Suppressor macrophage treated with lipopolysaccharide for 4 hours (primary cell): ENCODE measurements at places on chromosomes 13 and 19.

DNA sequence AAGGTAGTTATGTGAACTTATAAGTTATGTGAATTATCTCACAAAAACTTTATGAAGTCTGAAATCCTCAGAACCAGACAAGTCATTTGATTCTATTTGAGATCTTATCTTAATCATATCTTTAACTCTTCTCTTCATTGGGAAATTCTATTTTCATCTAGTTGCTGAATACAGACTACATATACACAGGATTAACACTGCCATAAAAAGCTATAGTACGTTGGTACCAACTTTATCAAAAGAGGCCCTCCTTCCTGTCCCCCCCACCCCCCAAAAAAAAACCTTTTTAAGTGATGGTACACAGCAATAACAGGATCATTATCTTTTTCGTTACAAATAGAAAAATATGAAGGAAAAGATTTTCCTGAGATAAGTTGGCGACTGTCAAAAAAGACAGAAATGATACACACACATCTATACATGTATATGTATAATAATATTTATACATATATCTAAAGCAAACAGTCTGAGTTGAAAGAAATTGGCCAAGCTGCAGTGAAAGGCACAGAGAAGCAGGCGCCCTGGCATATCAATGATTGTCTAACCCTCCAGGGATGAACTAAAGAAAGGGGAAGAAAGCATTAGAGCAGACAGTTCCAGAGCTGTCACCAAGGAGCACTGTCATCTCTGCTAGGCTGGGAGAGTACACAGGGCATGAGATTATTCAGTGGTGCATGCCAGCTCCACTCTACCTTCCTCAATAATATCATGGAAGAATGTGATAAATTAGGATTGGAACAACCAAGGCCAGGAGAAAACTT, 116.7 kb downstream of the KLF12 start:
- no peak for DNase-seq

DNA sequence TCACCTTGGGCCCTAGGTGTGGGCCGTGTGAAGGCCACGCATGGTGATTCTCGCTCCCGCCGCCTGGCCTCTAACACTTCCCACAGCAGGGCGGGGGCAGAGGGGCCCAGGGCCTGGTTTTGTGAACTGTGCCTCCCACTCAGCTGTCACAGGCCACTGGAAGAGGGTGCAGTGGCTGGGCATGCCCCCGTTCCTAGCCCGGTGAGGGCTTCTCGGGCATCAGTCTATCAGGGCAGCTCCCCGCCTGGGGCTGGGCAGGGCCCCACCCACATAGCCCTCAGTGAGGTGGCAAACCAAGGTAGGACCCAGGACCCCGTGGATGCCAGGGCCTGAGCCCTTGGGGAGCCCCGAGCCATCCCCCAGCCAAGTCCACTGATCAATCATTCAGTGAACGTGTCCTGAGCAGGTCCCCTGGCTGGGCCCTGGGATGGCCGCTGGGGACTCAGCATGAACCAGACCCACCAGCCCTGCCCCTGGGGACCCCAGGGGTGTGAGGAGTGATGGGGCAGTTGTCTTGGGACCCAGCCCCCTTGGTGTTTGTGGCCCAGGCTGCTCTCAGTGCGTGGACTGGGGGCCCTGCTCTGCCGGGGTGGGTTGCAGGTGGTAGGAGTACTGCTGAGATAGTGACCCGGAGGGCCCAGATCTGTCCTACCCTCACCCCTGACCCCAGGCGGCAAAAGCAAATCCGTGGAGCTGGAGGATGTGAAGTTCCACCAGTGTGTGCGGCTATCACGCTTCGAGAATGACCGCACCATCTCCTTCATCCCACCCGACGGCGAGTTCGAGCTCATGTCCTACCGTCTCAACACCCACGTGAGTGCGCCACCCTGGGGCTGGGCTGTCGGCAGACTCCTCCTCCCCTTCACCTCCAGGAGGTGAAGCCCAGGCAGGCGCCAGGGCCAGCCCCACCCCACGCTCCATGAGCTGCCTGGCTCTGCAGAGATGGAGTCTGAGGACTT, 29.4 kb downstream of the AP1M1 start:
- no peak for DNase-seq

- no peak for DNase-seq
Measured at GRCh38 chr13:75329723-75330122, 152.2 kb downstream of the TBC1D4 start.

DNA sequence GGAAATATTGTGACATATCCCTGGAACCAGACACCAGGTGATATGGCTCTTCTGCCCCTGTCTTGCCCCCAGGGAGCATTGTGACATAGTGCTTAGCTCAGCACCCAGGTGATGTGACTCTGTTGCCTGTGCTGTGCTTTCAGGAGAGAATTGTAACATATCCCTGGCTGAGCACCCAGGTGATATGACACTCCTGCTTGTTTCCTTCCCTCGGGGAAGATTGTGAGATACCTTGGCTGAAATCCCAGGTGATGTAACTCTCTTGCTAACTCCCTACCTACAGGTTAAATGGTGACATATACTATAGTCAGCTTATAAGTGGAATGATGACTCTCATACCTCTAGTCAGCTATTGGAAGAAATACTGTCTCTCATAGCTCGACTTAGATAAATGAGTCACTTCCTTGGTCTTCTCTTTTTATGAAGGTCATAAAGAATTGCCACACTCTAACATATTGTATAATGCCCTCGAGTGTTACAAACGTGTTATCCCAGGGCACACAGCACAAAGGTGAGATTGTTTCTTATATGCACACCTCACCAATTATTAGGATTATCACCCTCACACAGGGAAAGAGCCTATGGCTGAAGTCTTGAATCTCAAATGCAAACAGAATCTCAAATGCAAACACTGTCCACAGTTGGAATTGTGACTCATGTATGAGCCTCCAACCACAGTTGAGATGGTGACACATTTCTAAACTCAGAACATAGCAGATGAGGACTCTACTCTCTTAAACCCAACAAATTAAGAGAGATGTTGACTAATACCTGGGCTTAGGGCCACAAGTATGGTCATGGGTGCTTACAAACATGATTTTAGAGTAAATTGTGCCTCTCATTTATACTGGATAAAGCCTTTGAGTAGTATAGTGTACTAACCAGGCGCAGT, 32.7 kb upstream of the ZNF254 start:
- no peak for DNase-seq

DNA sequence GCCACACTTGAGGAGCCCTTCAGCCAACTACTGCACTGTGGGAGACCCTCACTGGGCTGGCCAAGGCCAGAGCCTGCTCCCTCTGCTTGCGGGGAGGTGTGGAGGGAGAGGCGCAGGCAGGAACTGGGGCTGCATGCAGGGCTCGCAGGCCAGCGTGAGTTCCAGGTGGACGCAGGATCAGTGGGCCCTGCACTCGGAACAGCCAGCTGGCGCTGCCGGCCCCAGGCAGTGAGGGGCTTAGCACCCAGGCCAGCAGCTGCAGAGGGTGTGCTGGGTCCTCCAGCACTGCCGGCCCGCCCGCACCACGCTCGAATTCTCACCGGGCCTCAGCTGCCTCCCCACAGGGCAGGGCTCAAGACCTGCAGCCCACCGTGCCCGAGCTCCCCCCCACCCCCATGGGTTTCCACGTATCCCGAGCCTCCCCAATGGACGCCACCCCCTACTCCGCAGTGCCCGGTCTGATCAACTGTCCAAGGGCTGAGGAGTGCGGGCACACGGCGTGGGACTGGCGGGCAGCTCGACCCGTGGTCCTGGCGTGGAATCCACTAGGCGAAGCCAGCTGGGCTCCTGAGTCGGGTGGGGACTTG, 1293.8 kb upstream of the PCDH9 start:
- DNase-seq: no peak

DNA sequence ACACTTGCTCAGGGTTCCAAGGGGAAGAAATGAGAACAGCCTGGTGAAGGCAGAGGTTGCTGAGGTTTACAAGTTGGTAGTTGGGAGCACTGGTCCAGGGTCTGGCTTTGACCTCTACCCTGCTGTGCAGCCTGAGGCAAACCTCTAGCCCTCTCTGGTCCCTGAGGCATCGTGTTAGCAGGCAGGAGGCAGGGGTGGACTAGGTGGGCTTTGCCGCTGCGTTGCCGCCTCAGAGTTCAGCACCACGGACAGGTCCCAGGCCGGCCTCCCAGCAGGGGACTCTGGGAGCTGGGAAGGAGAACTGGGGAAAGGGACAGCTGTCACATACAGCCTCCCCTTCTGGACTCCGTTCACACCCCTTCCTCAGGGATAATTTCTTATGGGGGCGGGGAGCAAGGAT, 3.1 kb downstream of the NCAN start:
- DNase-seq: peak; percentile 41

DNA sequence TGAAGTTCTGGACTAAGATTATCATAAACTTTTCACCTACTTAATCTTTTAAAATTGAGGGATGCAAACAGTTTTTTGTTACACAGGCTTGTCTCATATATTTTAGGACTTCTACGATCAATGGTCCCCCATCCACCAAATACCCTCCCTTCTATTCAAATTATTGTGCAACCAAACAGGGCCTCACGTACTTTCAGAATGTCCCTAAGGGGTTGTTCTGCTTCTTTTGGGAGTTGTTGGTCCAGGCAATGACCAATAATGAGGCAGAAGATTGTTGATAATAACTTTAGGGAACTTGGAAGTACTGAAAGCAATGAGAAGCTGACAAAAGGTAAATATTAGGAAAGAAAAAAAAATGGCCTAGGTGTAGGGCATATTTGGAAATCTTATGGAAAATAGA, 2.9 kb downstream of the DNAJC15 start:
- DNase-seq: peak; percentile 19

GRCh38 chr19:40588110-40588854, 11.6 kb downstream of the SHKBP1 start:
- DNase-seq: no peak
